ENCODE measurements at places on chromosomes 7 and 10.

GRCh38 chr7:107993891-107994291 lies 9.1 kb downstream of the LAMB1 start:
- DNase-seq: no peak

DNA sequence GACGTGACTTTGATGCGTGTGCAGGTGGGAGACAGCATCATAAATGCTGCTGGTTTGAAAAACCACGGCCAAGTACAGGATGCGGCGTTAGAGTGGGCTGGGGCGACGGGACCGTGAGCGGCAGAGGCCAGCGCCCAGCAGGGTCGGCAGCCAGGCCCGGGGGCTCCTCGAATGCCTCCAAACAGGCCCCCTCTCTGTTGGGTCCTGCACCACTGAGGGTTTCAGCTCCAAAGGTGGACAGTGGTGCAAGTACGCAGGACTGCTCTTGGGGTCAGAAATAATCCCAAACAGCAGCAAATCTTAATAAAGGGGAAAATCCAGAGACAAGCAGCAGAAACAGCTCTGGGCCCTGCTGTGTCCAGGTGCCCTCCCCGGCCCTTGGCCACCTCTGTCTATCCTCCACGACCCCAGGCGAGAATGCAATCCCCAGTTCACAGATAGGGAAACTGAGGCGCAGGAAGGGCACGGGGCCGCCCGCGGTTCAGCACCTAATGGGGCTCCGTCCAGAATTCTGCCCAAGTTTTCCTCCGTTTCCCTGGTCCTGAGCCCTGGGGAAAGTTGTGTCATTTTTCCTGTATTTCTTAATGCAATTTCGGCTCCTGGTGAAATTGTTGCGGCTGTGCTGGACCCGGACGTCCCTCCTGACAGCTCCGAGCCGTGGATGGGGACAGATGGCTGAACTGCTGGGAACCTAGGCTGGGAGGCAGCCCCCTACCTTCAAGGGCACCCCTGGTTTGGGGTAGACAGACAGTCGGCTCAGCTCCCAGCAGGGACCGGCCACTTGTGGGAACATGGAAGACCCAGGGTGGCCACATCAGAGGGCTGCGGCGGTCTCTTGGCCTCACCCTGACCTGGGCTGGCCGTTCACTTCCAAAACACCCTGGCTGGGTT lies 97.4 kb downstream of the FOXL3 start:
- no peak for DNase-seq

GRCh38 chr7:135773464-135773863 lies 24.9 kb upstream of the FAM180A start:
- no peak for DNase-seq

GRCh38 chr10:63703740-63704345 lies 182.6 kb downstream of the REEP3 start:
- no peak for DNase-seq

- no peak for DNase-seq
Measured at GRCh38 chr7:50625360-50625759, 60.2 kb upstream of the DDC start.

DNA sequence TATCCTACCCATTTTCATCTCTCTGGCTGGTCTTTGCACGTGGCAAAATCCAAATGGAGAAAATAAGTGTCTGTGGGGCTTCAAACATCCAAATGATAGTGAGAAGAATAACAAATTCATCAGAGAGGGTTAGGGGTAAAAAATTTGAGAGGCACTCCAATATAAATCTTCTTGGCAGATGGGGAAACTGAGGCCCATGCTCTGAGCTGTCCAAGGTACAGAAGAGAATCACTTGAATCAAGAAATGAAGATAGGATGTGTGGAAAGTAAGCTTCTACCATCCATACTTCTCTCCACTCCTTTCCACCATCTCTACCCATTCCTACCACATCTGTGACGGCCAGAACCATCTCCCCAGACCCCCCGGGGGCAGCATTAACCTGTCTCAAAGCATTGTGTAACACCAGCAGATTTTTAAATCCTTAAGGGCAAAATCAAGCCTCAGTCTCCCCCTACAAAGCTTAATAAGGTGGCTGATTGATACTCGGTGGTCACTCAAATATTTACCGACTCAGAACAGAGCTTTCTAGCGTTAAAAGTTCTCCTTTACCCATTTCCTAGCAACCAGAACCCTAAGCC lies 818 bp downstream of the GOT1 start:
- DNase-seq: no peak

DNA sequence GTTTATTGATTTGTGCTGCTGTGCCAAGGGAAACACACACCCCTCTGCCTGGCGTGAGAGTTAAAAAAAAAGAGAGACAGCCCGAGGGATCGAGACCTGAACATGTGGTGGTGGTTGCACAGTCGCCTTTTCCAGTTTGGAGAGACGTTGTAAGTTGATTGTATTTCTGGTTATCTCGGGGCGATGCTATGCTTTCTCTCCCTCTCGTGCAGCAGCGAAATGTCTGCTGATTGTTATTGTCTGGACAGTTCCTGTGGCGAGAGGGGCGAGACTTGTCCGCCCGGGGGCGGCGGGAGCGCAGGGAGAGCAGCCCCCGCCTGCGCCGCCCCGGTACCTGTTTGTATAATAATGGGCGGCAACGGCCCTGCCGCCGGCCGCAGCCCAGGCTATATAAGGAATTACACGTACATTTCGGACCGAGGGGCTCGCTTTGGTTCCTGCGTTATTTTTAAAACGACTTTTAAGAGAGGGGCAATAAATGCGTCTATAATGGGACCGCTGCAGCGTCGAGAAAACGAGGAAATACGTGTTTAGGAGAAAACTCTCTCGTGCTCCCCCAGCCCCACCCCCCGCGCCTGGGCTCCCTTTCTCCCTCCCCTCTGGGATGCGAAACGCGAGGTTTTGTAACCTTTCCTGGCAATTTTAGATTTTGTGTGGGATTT lies 1.7 kb downstream of the ZEB1 start:
- DNase-seq: peak; percentile 7

- DNase-seq: no peak
Measured at GRCh38 chr10:22701132-22701826, 13.1 kb downstream of the PIP4K2A start.

GRCh38 chr10:822661-823367 lies 108.7 kb downstream of the LARP4B start:
- DNase-seq: no peak

DNA sequence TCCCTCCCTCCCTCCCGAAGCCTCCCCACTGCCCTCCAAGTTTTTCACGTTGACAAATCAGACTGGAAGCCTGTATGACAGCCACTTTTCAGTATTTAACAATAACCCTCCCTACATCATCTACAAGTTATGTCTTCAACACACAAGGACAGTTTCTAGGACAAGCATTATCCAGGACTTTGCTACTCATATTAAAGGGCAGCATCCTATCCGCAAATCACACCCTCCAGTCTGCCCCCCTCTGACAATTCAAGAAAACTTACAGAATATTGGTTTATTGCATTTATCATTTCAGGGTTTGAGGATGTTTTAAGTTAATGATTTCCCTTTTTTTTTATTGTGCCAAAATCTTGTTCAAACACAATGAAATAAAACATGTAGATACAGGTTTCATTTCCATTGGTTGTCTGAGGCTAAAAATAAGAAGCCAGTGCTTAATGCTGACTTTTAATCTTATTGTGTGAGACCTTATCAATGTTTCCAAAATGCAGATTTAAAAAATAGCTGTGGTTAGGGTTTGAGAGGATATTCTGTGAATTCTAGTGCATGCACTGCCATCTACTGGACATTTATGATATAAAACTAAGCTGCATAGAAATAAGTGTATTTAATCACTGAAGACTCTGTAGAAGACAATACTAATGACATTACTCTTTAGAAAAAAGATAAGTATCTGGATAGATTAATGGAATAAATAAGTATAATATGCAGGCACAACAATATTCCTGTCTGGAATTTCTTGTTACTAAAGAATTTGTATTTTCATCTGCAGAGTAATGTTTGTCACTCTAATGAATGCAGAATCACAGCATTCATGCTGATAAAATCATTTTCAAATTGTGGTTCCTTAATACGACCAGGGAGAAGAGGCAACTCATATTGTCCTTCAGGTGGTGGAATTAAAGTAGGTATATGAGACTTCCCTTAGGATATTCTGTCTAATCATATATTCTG lies 64.1 kb downstream of the CAV1 start:
- no peak for DNase-seq

DNA sequence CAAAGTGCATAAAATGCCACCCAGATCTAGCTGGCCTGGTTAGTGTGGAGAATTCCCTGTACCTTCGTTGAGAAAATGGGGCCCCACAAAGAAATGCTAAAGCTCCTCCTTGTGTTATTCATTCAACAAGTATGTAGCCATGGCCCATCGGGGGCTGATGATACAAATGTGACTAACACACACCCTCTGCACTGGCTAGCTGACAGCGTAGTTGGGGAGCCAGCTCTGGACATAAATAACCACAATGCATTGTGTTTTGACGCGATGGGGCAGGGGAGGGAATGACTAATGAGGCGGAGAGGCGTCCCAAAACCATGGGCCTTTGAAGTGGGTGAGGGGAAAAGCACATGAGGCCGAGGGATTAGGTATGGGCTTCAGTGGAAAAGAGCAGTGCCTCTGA lies 28.2 kb upstream of the ASL start:
- DNase-seq: no peak

- no peak for DNase-seq
Measured at GRCh38 chr10:102627291-102627735, 17.0 kb upstream of the TRIM8 start.

DNA sequence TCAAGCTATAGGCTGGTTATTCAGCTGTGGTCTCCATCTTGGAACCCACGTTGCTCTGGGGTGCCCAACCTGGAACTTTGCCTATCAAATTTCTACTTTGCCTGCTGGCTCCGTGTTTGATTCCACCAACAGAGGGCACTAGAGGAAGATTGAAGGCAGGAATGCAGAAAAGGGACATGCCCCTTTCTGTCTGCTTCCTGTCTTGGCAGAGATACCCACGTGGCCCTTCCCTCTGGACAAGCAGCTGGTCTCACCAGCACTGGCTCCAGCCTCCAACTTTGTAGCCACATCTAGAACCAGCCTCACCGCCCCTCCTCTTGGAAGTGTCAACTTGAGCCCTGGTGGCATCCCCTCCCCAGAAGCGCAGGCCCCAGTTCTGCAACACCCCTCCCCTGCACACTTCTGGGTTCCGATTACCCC lies 52.1 kb upstream of the ZNF438 start:
- DNase-seq: peak; percentile 36

DNA sequence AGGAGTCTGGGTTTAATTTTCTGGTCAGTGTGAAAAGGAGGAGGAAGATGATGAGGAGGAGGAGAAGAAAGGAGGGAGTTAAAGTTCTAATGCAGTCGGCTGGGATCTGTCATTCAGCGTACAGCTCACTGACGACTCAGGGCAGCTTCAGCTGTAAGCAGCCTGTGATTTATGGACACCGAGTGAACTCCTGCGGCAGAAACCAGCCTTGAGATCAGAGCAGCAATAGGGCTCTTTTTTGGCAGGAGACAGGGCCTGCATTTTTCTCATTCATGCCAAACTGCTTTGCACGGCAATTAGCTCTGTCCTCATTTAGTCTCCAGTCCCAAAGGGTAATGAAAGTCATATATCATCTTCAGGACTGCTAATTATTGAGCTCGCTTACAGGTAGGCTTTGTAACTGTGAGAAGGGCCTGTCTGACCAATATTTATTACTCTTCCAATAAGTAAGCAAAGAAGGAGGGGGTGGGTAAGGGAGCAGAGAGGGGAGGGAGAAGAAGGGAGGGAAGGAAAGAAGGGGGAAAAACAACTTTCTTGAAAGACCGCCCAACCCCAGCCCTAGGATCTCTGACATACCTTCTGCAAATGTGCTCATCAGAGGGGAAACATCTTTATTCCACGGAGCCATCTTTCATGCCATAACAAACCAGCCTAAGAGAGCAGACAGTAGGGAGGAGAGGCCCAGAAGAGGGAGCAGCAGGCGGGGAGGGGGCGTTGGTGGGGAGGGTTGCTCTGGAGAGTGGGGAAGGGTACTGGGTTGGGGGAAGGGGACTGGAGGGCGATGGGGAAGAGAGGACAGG lies 48.1 kb upstream of the COMTD1 start:
- no peak for DNase-seq

GRCh38 chr10:93601146-93601773 lies at the start of gene RBP4:
RBP4 (minus strand) TSS chr10:93601235; CDS start chr10:93601028, 207 bp downstream.
- no peak for DNase-seq

DNA sequence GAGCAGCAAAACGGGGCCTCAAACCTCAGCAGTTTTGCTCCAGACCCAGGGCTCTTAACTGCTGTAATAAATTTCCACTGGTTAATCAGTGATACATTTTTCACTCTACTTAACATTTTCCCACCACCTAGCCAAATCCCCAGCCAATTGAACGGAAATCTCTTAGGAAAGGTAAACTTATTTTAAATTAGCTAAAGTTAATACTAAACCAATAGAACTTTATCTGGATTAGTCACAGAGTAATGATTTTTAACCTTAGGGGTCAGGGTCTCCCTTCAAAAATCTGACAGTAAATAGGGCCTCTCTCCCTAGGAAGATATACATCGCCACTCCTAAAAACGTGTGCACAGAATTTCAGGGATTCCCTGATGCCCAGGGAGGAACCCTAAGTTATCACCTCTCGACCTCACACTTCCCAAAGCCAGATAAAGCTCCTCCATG lies 87.4 kb upstream of the KMT2E start:
- no peak for DNase-seq

DNA sequence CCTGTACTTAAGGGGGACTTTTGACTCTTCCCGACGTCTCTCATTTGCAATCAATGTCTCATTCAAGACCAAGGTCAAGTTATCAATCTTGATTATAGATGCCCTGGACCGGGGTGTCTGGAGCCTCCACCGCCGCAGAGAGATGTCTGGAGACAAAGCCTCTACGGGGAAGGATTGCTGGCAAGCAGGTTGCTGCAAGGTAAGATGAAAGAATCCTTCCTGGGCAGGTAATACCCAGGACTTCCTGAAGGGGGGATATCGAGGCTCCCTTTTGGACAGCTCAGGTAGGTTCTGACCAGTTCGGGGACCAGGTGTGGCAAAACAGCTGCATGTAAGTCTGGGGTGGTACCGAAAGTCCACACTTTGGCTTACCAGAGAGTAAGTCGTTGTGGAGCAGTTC lies 12.5 kb upstream of the CUX1 start:
- no peak for DNase-seq

GRCh38 chr7:28973591-28973990 lies 15.5 kb upstream of the TRIL start:
- DNase-seq: no peak

DNA sequence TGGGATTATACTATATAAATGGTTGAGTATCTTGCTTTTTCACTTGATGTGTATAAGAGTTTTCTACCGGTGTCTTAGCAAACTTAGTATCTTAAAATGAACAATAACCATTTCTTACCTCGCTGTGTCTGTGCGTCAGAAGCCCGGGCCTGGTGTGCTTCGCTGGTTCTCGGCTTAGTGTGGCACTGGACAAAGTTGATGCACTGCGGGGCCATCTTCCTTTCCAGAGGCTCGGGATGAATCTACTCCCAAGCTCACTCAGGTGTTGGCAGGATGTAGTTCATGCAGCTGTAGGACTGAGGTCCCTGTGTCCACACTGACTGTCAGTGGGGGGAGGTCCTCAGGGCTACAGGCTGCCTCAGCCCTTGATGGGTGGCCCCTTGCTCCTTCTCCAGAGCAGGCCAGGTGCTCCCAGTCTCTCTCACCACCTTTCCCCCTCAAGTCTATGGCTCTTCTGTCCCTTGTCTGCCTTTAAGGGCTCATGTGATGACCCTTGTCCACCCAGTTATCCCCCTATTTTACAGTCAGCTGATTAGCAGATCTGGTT lies 227.8 kb downstream of the GLRX3 start:
- DNase-seq: no peak

- DNase-seq: no peak
Measured at GRCh38 chr7:31059551-31059950, 7.4 kb downstream of the ADCYAP1R1 start.

GRCh38 chr7:43834463-43835251 lies 34.7 kb downstream of the MRPS24 start:
- DNase-seq: peak; percentile 25
